CD4-positive, alpha-beta T cell treated with Interferon gamma for 1 hour (primary cell): ENCODE measurements at places on chromosomes 6 and 20.

DNA sequence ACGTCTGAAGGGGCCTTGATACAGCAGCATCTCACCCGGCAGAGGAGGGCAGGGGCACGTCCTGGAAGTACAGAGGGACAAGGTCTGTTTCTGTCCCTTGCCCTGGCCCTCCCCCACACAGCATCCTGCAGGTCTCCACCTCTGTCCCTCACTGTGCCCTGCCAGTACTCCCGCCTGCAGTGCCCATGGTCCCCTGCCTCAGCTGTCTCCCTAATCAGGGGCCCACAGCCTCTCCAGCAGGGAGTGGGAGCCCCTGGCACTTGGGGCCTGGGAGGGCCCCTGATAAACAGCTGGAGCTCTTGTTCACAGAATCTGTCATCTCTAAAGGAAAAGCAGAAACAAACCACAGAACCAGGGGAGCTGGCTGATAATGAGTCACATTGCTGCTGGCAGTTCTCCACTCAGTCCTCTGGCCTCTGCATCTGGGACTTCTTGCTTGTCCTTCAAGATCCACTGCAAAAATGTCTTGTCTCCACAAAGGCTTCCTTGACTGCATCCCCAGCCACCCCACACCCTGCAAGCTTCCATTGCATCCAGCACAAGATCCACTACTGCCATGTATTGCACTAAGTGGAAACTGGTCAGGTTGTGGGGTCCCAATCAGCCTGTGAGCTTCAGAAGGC is 33.2 kb upstream of the TAF8 start:
- DNase-seq: no peak

DNA sequence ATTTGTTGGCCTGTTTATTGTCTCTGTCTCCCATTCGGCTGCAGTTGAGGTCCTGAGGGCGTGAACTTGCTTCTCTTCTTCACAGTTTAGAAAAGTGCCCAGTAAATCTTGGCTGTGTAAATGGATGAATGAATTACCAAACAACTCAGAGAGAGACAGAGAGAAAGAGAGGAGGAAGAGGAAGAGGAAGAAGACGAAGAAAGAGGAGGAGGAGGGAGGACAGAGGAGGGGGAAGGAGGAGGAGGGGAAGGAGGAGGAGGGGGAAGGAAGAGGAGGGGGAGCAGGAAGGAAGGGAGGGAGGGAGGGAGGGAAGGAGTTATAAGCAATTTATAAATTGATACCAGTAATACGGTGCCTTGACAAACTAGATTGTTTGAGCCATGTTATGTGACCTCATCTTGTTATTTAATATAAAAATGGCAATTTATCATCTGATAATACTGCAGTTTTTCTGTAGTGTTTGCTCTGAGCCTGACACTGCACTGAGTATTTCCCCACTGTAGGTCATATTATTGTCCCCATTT is 18.7 kb downstream of the HCK start:
- no peak for DNase-seq

DNA sequence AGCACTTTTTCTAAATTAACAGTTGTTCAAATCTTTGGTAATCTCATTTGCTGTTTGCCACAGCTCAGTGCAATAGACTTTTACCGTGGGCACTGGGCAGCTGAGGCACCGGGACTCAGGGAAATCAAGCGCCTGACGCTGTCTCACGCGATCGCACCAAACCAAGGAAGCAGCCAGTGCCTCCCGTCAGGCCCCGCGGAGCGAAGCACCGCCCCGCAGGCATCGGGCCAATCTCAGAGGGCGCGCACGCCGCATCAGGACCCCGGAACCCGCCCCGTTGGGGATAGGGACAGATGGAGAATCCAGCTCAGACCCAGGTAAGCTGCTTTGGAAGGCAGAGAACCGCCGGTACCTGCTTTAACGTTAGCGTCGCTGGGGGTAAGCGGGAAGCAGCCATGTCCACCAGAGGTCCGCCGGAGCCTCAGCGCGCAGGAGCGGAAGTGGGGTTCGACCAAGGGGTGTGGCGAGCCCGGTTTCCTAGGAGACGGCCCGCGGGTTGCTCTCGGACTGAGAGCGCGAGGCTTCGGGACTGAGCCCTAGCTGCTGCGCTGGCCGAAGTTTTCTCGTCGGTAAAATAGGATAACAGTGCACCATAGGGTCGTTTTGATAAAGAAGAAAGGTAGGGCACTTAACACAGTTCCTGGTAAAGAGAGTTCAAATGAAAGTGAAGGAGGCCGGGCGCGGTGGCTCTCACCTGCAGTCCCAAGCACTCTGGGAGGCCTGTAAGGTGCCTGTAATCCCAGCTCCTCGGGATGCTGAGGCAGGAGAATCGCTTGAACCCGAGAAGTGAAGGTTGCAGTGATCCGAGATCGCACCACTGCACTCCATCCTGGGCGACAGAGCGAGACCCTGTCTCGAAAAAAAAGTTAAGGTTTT is at the start of gene LYRM2:
Gene LYRM2, minus strand, starts transcription at position 428 of the 876 bp plus-strand sequence. Its CDS starts 31 bp downstream, at position 397.
- DNase-seq: peak; percentile 87

- DNase-seq: no peak
Measured at GRCh38 chr6:1335367-1336037, 23.6 kb downstream of the FOXQ1 start.

DNA sequence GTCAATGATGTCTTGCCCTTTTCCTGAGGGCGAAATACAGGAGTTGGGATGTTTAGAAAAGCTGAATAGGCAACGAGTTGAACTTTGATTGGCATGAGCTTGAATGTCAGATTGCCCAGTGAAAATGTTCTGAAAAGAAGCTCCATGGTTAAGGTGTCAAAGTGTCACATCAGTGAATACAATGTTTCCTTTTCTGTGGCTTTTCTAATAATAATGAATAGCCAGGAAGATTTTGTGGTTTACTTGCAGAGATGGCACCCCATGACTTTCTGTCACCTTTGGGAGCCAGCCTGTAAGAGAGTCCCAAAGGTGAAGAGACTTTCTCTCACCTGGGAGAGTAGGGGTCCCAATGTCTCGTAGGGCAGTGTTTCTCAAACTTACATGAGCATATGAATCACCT is 119.2 kb downstream of the KCNQ5 start:
- DNase-seq: no peak

DNA sequence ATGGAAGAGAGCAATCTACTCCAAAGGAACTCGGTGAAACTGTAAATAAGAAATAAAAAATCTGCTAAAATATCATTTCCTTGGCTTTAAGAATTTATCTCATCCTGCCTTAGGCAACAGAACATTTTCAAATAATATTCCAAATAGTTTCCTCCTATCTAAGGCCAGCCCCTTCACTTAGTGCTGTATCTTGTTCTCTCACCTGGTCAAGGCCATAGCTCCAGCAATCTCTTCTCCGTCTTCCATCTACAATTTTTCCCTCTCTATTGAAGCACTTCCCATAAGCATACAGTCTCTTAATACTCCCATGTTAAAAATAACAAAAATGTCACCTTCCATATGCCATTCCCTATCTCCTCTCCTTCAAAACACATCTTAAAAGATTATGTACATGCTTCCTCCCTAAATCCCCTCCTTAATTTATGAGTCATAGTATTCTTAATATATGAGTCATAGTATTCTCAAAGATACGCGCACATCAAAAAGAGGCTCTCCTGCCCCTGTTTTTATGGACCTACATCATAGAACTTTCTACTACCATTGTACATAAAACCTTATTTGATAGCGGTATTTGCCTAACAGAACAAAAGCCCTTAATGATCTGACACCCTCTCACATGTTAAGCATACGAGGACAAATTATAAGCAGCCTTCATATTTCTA is 146.9 kb downstream of the PDE10A start:
- no peak for DNase-seq

DNA sequence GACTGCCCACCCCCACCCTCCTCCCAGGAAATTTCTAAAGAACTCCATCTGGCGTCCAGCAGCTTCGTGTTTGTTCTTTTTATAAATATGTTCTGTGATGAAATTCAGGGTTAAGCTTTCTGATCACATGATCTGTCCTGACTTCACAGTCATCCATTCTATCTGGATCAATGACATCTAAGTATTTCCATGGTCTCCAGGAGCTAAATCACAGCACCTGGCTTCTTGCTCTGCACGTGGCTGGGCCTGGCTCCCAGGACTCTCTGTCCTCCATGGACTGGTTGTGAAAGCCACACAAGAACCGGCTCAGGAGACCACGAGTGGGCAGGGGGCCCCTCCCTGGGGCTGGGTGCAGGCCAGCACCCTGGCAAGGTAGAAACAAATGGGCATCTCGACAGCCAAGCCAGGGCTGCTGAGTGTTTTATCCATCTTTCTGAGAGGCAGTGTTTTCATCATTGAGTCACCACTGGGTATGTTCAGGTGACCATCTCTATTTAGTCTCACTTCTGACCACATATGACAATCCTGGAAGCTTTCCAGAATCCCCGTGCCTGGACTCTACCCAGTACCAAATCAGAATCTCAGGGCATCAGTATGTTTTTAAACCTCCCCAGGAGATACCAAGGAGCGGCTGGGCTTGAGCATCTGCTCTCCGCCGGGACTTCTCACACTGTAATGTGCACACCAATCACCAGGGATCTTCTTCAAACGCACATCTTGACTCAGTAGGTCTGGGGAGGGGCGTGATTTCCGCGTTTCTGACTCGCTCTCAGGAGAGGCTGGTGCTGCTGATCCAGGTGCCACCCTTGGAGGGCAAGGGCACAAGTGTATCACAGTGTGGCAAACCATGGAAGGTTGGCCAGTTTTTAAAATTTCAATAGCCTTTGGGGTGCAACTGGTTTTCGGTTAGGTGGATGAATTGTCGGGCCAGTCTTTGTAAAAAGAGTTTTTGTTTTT is 31.6 kb upstream of the PXDC1 start:
- DNase-seq: no peak

DNA sequence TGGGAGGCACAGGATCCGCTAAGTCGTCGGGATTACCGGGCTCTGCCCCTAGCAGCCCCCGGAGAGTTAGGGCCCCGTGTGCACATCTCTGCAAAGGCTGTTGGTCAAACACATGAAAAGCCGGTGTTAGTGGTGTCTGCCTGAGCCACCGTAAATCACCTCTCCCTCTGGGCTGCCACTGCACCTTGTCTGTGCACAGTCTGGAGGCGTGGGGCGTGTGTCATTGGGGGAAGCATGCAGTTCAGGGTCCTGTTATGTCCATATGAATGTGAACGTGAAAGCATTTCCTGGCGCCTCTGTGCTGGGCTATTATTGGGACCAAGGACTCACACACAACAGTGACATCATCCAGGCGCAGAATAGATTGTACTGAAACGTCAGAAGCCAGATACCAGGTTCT is 305.6 kb downstream of the NRN1 start:
- no peak for DNase-seq

GRCh38 chr6:31546958-31547726 is at the start of gene NFKBIL1:
TSS of gene NFKBIL1 (plus strand) at chr6:31547608. CDS start at chr6:31547695, 87 bp downstream.
- peak; percentile 94 for DNase-seq

GRCh38 chr6:83920017-83920416 is 60.5 kb downstream of the CYB5R4 start:
- no peak for DNase-seq

DNA sequence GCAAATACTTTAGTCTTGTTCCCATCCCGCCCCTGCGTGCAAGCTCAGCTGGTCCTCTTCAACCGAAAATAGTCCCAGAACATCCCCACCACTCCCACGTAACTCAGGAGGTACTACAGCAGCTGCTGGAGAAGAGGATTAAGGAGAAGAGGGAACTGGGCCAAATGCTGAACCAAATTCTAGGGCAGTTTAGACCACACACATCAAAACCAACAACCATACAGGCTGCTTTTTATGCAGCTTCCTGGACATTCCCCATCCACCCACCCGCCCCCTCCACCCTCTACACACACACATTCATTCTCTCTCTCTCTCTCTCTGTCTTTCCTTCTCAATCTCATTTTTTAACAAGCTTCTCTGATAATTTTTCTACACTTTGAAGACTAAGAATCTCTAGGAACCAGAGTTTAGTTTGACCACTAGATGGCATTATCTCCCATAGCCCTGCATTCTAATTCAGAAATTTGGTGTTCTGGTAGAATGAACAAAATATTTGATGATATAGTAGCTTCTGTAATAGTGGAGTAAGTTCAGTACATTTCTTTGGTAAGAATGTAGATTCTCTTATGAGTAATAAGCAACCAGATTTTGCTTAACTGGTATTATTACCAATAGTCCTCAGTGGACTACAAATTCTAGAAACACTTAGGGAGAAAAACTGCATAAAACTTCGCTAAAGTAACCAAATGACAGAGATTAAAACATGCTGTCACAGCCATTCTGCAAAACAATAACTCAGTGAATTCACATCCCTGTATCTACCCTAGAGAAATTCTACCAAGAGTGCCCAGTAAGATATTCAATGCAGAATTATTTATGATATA is 52.1 kb upstream of the BEND6 start:
- DNase-seq: no peak

- DNase-seq: no peak
Measured at GRCh38 chr6:126797981-126798380, 320.5 kb upstream of the RSPO3 start.

- no peak for DNase-seq
Measured at GRCh38 chr6:28343898-28344677, 5.7 kb upstream of the ZKSCAN3 start.

- DNase-seq: no peak
Measured at GRCh38 chr6:170200458-170200891, 90.4 kb downstream of the DLL1 start.

GRCh38 chr20:10558635-10559187 is 115.1 kb downstream of the JAG1 start:
- DNase-seq: no peak

DNA sequence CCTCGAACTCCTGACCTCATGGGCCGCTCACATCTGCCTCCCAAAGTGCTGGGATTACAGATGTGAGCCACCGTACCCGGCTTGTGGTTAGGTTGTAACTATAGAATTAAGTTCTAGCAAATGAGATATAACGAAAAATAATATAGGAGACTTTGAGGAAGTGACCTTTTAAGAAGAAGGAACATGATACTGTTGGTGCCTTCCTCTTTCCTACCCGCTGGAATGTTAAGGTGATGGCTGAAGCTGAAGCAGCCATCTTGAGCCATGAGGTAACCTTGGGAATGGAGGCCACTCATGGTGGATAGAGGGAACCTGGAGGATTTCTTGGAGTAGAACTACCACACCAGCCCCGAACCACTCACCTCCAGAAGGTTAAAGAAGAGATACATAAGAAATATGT is 48.1 kb upstream of the MDGA1 start:
- no peak for DNase-seq

DNA sequence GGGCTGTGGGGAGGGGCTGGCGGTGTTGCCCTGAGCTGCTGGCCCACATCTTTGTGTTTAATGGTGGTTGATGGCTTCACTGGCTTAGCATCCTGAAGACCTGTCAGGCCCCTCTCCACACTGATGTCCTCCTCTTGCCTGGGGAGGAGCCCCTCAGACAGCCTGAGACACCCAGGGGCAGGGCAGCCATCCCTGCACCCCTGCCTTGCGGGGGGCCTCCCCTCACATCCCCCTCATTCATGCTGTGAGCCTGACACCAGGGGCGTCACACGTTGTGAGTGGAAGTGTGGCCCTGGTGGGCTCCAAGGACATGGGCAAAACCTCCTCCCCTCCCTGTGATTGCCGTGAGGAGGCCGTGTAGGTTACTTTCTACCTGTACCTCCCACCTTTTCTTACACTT is 152.7 kb downstream of the DTNBP1 start:
- no peak for DNase-seq
